ENCODE measurements at places on chromosomes 1 and 21. TPM values are rescaled to one million over a fixed set of nuclear protein-coding genes. Genes with fewer than 3 reads are reported as not detected.

- H3K4me1 ChIP-seq = no peaks in the 10 kb centered on the region
- no peak for DNase-seq
- H3K27me3 ChIP-seq = no peaks in the 10 kb centered on the region
- H3K4me3 ChIP-seq = no peak overlapping the region
Measured at GRCh38 chr1:80154176-80154575, 1147.6 kb upstream of the ADGRL4 start.

- peaks cover 4% of the 10 kb centered on the region for H3K4me1 ChIP-seq
- H3K4me3 ChIP-seq = peak overlapping the region; percentile 56
- no peaks in the 10 kb centered on the region for H3K36me3 ChIP-seq
- no peak overlapping the region for H3K27ac ChIP-seq
- peaks cover 56% of the 10 kb centered on the region for H3K27me3 ChIP-seq
- peak; percentile 57 for DNase-seq
Measured at GRCh38 chr1:31715087-31715872, 11.5 kb upstream of the COL16A1 start.

Gene RBBP4
- 280 TPM for total RNA-seq

DNA sequence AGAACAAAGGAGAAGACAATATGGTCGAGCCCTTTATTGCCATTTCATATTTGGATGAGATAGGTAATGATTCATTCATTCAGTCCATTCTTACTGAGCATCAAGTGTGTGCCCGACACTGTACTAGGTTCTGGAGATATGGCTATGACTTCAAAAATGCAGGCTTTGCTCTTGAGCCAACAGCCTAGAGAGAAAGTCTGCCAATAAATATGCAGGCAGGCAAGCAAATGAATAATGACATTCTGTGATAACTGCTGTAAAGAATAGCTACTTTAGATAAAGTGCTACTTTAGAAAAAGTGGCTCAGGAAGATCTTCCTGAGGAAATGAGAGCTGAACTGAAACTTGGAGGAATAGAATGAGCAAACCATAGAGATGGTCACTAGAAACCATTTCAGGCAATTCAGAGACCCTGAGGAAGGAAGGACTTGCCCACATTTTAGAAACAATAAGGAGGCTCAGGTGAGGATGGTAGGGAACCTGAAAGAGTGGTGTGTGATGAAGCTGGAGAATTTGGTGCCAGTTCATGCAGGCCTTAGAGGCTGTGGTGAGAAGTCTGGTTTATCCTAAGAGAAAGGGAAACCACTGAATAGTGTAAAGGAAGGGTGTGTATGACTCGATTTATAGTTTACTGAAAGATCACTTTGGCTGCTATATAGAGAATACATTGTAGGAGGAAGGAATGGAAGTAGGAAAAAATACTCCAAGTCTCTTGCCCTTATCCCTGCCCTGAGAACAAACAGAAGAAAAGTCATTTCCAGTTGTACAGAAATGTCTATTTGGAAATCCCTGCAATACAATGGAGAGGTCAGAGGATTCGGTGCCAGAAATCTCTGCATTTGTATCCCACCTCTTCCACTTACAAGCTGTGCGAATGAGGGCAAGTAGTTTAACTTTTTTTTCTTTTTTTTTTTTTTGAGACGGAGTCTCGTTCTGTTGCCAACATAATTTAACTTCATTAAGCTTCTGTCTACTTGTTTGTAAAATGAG, 167.9 kb downstream of the VPS13D start:
- peak overlapping the region; percentile 71 for H3K27ac ChIP-seq
- H3K4me3 ChIP-seq = peak overlapping the region; percentile 47
- peaks cover 45% of the 10 kb centered on the region for H3K36me3 ChIP-seq
- no peak for DNase-seq
- H3K27me3 ChIP-seq = no peaks in the 10 kb centered on the region

Gene SPOCD1
- total RNA-seq = 0.34 TPM

Gene CFAP57
- total RNA-seq = not detected

DNA sequence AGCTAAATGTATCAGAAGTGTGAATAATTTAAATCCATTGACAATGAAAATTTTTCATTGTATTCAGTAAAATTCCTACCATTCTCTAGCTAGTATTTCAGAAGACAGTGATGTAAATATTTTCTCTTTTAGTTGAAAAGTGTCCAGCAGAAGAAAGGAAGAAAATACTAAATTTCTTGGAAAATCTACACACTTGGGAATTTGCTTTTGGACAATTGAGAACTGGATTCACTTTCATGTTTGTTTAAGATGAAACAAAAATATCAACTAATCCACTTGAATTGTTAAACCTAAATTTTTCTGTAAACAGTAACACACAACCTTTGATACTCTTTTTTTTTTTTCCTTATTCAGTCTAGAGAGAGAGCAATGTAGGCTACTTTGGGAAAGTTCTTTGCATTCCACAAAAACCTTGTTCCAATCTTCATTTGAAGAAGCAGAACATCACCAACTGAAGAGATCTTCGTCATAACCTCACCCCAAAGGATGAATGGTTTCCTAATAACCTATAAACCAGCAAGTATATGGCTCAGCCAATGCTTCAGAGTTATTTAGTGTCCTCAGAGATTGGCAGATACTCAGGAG, 155.1 kb upstream of the GORAB start:
- DNase-seq = no peak
- H3K27me3 ChIP-seq = peaks cover 5% of the 10 kb centered on the region
- no peaks in the 10 kb centered on the region for H3K36me3 ChIP-seq
- no peaks in the 10 kb centered on the region for H3K4me1 ChIP-seq
- H3K4me3 ChIP-seq = no peak overlapping the region
- no peak overlapping the region for H3K27ac ChIP-seq

- no peaks in the 10 kb centered on the region for H3K4me1 ChIP-seq
- peaks cover 11% of the 10 kb centered on the region for H3K27me3 ChIP-seq
- no peak overlapping the region for H3K27ac ChIP-seq
- no peaks in the 10 kb centered on the region for H3K36me3 ChIP-seq
- no peak for DNase-seq
- no peak overlapping the region for H3K4me3 ChIP-seq
Measured at GRCh38 chr1:17892225-17892624, 137.1 kb downstream of the ACTL8 start.

DNA sequence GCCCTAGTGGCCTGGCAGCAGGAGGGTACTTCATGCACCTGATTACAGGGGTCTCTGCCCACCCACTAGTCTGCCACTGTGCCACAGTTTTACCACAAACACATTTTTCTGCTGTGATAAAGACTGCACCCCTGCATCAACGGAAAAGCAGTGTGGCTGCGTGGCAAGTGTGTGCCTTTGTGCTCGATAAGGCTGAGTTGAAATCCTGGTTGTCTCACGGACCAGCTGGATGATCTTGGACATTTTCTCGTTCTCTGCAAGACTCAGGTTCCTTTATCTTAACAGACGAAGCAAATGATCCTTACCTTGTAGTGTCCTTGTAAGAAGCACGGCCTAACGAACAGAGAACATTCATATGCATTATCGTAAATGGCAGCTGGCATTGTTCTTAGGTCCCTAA, 10.2 kb downstream of the GRHL3 start:
- H3K27me3 ChIP-seq = peaks cover 76% of the 10 kb centered on the region
- H3K27ac ChIP-seq = no peak overlapping the region
- no peak overlapping the region for H3K4me3 ChIP-seq
- DNase-seq = no peak
- no peaks in the 10 kb centered on the region for H3K4me1 ChIP-seq
- no peaks in the 10 kb centered on the region for H3K36me3 ChIP-seq

DNA sequence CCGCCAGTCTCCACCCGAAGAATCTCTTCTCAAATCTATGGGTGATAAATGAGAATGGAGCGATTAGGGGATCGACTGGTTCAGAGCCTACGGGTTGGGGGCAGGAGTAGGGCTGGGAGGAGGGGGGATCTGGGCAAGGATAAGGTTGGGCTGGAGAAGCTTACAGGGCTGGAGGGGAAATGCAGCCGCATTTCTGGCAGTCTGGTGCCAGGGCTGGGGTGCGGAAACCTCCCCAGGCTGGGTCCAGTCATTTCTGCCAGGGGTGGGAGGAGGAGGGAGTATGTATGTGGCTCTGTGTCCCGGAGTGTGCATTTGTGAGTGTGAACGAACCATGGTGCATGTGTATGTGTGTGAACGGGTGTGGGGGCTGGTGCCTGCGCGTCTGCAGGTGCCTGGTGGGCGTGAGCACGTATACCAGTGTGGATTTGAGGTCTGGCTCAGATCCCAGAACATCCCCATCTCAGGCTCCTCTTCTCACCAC, 10.2 kb downstream of the C1orf216 start:
- DNase-seq = no peak
- H3K4me3 ChIP-seq = peak overlapping the region; percentile 62
- peaks cover 15% of the 10 kb centered on the region for H3K4me1 ChIP-seq
- peaks cover 50% of the 10 kb centered on the region for H3K27me3 ChIP-seq

Gene PTPN14
- total RNA-seq = 0.08 TPM

DNA sequence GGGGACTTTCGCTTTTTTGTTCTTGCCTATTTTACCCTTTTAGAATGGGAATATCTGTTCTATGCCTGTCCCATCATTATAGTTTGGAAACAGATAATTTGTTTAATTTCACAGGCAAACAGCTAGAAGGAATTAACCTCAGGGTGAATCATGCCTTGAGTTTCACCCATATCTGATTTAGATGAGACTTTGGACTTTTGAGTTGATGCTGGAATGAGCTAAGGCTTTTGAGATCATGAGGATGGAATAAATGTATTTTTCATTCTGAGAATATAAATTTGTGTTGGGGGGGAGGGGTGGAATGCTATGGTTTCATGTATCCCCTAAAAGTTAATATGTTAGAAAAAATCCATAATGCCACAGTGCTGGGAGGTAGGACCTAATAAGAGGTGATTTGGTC, 56.1 kb upstream of the TACSTD2 start:
- DNase-seq = no peak
- no peak overlapping the region for H3K4me3 ChIP-seq
- H3K4me1 ChIP-seq = no peaks in the 10 kb centered on the region
- peaks cover 18% of the 10 kb centered on the region for H3K27me3 ChIP-seq
- no peaks in the 10 kb centered on the region for H3K36me3 ChIP-seq

- no peaks in the 10 kb centered on the region for H3K36me3 ChIP-seq
- no peak for DNase-seq
- H3K4me1 ChIP-seq = no peaks in the 10 kb centered on the region
- peaks cover 15% of the 10 kb centered on the region for H3K27me3 ChIP-seq
- no peak overlapping the region for H3K4me3 ChIP-seq
Measured at GRCh38 chr1:110478886-110479285, 27.9 kb downstream of the PROK1 start.

GRCh38 chr1:20837554-20838192, 50.6 kb upstream of the HP1BP3 start:
- no peaks in the 10 kb centered on the region for H3K4me1 ChIP-seq
- peaks cover 20% of the 10 kb centered on the region for H3K36me3 ChIP-seq
- H3K27me3 ChIP-seq = no peaks in the 10 kb centered on the region
- no peak overlapping the region for H3K27ac ChIP-seq
- no peak for DNase-seq

- H3K4me1 ChIP-seq = peaks cover 29% of the 10 kb centered on the region
- H3K27me3 ChIP-seq = no peaks in the 10 kb centered on the region
- H3K4me3 ChIP-seq = no peak overlapping the region
Measured at GRCh38 chr21:41453198-41453597, 27.2 kb downstream of the MX1 start.

DNA sequence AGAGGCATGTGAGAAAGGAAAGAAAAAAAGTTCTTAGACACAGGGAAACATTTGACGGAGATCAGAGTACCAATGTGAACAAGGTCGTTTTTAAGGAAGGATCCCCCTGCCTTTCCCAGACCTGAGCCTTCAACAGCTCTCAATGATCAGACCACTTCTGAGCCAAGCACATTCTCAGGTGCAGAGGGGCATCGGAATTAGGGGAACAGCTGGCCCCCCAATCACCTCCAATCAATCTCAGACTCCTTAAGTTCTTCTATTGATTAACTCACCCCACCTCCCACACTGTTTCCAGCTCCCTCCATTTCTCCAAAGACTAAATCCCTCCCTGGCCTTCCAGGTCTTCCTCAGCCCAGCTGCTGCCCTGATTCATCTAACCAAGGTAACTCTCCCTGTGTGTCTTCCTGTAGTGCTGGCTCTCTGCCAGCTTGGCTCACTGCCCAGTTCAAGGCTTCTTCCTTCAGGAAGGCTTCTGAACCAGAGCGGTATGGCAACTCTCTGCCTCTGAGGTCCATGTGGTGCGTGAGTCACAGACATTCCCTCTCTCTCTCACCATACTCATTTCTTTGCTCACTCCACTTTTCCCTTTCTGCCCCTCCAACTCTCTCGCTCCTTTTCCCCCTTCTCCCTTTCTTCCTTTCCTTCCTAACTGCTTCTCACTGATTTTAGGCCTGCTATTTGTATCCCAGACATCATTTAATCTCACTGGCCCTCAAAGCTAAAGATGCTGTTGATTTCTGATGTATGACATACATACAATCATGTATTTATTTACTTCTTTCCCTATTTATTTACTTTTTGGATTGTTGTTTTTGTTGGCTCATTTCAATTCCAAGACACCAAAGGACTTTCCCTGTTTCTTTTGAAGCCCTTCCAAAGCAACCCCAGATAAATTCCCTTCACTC, 18.1 kb downstream of the CFAP45 start:
- H3K4me3 ChIP-seq = no peak overlapping the region
- peaks cover 1% of the 10 kb centered on the region for H3K36me3 ChIP-seq
- DNase-seq = no peak
- H3K27me3 ChIP-seq = peaks cover 8% of the 10 kb centered on the region
- H3K27ac ChIP-seq = no peak overlapping the region

GRCh38 chr1:209103092-209103491, 480.4 kb upstream of the CAMK1G start:
- H3K27ac ChIP-seq = no peak overlapping the region
- H3K27me3 ChIP-seq = peaks cover 2% of the 10 kb centered on the region
- no peak overlapping the region for H3K4me3 ChIP-seq
- H3K4me1 ChIP-seq = no peaks in the 10 kb centered on the region
- DNase-seq = no peak

DNA sequence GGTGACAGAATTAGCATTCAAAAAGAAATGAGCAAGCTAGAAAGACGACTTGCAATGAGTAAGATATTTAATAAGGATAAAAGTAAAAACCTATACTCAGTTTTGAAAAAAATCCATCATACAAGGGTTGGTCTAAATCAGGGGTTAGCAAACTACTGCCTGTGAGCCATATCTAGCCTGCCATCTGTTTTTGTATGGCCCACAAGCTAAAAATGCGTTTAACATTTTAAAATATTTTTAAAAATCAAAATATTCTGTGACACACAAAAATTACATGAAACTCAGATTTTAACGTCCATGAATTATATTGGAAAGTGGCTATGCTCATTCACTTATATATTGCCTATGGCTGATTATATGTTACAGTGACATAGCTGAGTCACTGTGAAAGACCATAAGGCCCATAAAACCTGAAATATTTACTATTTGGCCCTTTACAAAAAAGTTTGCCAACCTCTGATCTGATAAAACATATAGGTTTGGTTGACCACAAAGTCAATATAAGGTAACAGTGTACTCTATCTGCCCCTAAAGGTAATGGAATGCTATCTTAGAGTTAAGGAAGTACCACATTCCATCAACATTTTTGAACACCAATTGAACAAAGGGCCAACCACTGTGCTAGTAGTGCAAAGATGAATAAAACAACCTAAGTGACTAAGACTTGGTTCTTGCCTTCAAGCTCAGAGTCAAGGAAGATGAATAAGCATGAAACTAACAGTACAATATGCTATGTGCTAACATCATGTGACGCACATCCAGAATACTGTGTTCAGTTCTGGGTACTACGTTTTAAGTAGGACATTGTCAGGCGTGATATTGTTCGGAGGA, 3.2 kb downstream of the IFT25 start:
- peaks cover 37% of the 10 kb centered on the region for H3K4me1 ChIP-seq
- H3K36me3 ChIP-seq = peaks cover 42% of the 10 kb centered on the region
- H3K27ac ChIP-seq = no peak overlapping the region
- no peaks in the 10 kb centered on the region for H3K27me3 ChIP-seq
- peak overlapping the region; percentile 37 for H3K4me3 ChIP-seq

Gene SPTA1
- total RNA-seq = not detected

Gene PWP2
- total RNA-seq = 12.2 TPM

Gene DISC1
- total RNA-seq = 11.2 TPM

GRCh38 chr1:22341791-22342605, 109.7 kb upstream of the ZBTB40 start:
- no peaks in the 10 kb centered on the region for H3K36me3 ChIP-seq
- H3K4me1 ChIP-seq = peaks cover 3% of the 10 kb centered on the region
- DNase-seq = no peak
- no peak overlapping the region for H3K4me3 ChIP-seq
- no peak overlapping the region for H3K27ac ChIP-seq
- H3K27me3 ChIP-seq = peaks cover 27% of the 10 kb centered on the region
